Umbilical cord (tissue), 2 donors: ENCODE measurements at places on chromosomes 2 and 18. TPM values are rescaled to one million over a fixed set of nuclear protein-coding genes. Genes with fewer than 3 reads are reported as not detected.

DNAJC5G gene
- not detected for total RNA-seq

- DNase-seq: no peak
These were observed 86.7 kb upstream of the SLC39A10 start for GRCh38 chr2:195570329-195570728.

- DNase-seq: no peak
These were observed 68.3 kb upstream of the MRPS9 start for GRCh38 chr2:104969564-104969963.

HDHD2 gene
- total RNA-seq: 10.4 TPM
